Suppressor macrophage (primary cell): ENCODE measurements at places on chromosomes 4 and X.

- no peak for DNase-seq
Observed at GRCh38 chr4:14095831-14096230, 468.3 kb upstream of the BOD1L1 start.

- DNase-seq = no peak
Observed at GRCh38 chr4:102832667-102833066, 5.3 kb upstream of the UBE2D3 start.

GRCh38 chrX:51860679-51861078, 32.7 kb upstream of the MAGED1 start:
- DNase-seq = no peak

GRCh38 chr4:41185614-41186592, 28.4 kb downstream of the APBB2 start:
- DNase-seq = no peak

DNA sequence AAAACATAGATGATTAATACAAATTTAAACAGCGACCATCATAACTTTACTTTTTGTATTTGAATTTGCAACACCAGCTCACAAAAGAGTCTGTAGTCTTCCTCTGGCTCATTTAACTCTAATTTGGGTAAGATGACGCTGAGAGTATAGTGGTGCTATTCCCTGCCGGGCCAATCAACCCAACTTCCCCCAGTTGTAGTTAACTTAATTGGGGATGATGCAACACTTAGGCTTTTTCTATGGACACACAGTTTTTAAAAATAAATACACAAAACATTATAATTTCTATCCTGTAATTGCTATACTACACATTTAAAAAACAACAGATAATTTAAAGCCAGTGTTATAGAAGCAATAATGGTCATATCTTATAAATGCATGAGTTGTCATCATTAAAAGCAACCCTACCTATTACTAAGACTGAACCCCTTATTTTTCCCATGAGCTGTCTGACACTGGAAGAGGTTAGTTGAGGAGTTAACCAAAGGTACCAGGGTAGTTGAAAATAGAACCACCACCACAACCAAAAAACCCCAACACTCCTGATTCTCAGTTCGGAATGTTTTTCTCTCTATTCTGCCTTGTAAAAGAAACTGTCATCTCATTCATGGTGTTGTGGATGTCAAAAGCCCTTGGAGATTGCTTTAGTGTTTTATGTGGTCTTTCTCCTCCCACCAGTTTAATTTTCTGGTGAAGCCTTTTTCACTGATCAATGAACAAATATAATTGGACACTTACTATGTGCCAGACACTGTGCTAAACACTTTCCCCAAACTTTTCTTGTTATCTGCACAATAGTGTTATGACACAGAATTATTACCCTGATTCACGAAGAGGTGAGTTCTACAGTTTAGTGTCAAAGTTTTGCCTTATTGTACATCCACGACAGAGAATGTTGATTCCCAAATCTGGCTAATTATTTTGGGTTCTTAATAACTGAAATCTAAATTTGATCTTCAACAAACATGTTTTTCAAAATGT, 61.5 kb upstream of the RAPGEF2 start:
- DNase-seq = no peak

- DNase-seq = no peak
Observed at GRCh38 chrX:142898164-142898563, 127.6 kb upstream of the SPANXN4 start.

DNA sequence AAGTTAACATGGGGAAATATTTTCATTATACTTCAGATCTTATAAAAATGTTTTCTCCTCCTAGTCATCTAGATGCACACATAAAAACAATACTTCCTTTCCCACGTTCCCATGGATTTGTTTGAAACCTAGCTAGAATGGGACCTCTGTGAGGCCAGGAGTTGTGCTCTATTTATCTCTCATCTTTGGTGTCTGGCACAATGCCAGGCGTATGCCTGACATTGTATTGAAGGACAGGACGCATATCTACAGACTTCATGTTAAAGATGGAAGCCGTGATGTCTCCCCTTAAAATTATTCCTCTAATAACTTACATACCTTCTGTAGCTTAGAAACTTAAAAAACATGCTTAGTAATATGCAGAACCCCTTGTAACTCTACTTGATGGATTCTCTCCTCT, 394.5 kb upstream of the FAT1 start:
- no peak for DNase-seq
